ENCODE measurements at places on chromosomes 1 and 21.

DNA sequence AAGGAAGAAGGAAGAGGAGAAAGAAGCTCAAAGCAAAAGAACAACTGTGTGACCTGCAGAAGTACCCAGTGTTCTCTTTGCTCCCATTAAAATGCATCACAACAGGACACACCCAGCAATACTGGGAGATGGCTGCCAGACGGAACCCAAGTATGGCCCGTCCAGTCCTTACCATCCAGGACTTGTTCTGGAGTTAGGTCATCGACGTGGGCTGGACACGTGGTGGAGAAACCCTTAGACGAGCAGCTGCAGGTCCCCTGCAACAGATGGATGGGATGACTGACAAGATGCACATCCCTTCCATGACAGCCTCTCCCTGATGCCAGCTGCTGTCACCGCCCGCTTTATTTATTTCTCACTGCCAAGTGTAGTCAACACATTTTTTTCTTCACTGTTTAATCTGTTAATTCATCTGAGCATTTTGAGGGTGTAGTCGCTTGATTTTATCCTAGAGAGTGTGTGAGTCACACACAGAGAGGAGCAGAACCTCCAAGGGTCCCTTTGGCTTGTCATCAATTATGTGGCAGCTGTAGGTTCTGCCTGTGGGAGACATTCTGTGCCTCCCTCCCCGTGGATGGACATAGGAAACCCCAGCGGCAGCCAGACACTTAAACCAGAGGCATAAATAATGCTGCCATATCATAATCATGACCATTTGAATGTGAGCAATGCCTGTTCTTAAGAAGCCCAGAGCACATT, 80.9 kb downstream of the ABCA4 start:
- DNase-seq, result no peak

DNA sequence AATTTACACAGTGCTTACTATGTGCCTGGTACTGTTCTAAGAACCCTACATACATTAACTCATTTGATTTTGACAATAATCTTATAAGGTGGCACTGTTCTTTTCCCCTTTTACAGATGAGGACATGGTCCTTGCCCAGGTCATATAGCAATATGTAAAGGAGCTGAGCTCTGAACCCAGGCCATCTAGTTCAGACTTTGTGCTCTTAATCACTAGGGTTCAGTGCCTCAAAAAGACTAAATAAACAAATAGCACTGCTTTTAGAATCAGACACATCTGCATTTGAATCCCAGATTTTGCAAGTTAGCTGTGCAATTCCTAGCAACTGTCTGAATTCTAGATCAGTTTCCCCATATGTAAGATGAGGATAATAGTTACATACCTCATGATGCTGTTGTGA, 8.7 kb upstream of the BCAR3 start:
- DNase-seq, result no peak

- no peak for DNase-seq
Observed at GRCh38 chr21:46472246-46472645, 13.6 kb downstream of the DIP2A start.

GRCh38 chr1:16521288-16521583, 7.2 kb upstream of the RNU1-1 start:
- DNase-seq, result no peak

DNA sequence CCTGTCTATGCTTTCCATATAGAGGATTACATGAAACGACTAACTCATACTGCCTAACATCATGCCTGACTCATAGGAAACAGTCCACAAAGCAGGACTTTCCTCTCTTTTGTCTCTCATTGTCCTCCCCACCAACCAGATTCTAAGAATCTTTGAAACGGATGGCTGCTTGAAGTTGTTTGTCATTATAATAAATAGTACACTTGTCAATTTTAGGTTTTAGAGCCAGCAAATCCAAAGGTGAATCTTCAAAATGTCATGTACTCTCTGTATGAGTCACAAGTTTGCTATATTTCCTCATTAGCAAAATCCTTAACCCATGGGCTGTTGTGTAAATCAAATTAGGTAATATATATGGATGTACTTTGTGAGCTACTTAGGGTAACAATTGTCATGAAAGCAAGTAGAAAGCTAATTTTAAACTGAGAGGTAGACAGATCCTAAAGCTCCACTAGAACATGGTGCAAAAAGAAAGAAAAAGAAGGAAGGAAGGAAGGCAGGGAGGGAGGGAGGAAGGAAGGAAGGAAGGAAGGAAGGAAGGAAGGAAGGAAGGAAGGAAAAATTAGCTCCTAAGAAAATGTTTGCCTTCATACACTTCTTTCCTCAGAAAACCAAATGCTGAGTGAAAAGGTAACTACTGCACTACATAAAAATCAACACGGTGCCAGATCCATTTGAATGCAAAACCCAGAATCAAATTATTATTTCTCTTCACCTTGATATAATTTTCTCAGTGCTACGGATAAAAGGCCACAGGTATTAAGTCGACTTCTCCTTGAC, 129.5 kb upstream of the PRMT6 start:
- DNase-seq, result no peak

GRCh38 chr1:245791410-245792312, 636.9 kb downstream of the KIF26B start:
- DNase-seq, result no peak

DNA sequence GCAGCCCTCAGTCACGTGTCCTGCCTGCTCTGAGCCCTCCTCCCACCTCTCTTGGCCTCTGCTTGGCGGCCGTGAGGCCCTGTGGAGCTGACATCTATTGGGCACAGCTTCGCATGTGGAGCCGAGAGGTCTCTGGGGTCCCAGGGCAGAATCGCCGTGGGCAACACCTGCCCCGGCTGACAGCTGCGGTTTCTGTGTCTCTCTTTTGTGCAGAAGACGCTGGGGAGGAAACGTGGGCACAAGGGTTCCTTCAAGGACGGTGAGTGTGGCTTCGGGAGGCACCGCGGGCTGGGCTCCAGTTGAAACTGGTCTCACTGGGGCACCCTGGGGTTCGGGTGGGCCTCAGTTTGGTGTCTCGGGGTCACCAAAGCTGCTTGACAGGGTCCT, 11.5 kb downstream of the ARHGEF16 start:
- no peak for DNase-seq

GRCh38 chr21:36052860-36053714, 7.2 kb downstream of the SETD4 start:
- DNase-seq, result no peak

DNA sequence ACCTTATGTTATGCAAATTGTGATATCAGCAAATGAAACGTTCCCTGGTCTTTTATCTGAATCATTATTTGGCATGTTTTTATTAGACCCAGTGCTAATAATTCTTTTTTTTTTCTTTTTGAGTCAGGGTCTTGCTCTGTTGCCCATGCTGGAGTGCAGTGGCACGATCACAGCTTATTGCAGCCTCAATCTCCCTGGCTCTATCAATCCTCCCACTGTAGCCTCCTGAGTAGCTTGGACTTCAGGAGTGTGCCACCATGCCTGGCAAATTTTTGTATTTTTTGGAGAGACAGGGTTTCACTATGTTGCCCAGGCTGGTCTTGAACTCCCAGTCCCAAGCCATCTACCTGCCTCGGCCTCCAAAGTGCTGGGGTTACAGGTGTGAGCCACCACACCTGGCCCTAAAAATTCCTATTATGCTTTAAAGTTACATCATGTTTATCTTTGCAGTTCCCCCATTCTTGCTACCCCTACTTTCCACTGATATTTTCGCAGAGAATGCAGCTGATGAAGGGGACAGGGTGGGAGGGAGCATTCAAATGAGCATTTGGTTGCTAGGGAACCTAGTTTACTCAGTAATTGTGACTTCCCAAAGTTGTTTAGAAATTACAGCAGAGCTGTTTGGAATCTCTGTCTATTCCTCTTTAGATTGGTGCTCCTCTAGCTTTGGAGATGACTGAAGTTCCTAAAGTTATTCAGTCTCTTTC, 18.4 kb downstream of the C1orf21 start:
- DNase-seq, result no peak

DNA sequence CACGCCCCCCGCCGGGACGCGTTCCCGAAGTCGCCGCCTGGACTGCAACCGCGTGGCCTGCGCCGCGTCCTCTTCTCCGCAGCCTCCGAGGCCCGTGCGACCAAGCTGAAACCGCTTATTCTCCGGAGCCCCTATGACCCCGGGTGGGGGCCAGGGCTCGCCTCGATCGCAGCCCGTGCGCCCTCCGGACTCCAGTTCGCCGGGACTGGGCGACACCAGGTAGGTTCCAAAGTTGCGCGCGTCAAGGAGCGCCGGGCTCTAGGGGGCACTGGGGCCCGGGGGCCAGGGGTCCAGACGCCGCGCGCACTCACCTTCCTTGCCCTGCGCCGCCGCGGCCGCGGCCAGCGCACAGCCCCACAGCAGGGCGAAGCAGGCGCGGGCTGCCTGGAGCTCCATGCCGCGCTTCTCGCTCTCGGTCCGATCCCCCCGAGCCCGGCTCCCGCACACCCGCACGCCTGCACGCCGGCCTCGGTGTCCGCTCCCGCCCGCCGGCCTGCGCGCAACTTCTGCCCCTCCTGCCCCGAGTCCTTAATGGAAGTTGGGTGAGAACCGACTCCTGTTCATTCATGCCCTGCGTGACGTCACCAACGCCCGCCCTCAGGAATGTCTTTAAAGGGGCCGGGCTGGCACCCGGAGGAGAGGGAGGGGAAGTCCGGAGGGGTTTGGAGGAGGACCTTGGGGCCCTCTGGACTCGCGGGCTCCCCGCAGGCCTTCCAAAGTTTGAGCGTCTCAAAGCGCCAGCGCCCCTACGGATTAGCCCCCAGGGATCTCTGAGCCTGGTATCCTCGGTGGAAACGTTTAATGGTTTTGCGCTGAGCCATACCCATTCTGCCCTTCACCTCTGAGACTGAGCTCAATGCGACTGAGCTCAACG, at the start of gene EPHA2:
TSS of gene EPHA2 (minus strand) at position 533 of the 874 bp plus-strand sequence. CDS start at position 396, 137 bp downstream.
- DNase-seq, result no peak

- no peak for DNase-seq
Observed at GRCh38 chr1:183607322-183607980, 17.2 kb upstream of the NCF2 start.
